ENCODE measurements at places on chromosomes 13 and 19.
A peak's percentile ranks its signal among the peaks of the same experiment; 100 is the strongest.

- DNase-seq: no peak
These were observed 9.0 kb upstream of the ACTN4 start for GRCh38 chr19:38638461-38638860.

- DNase-seq: no peak
These were observed 15.4 kb downstream of the CARS2 start for GRCh38 chr13:110690516-110690915.

GRCh38 chr13:24050796-24051715 is 109.5 kb upstream of the SPATA13 start:
- DNase-seq: no peak

- no peak for DNase-seq
These were observed 4.2 kb upstream of the LRRC25 start for GRCh38 chr19:18401580-18402112.

- DNase-seq: no peak
These were observed 193.3 kb upstream of the ZNF536 start for GRCh38 chr19:30178721-30179402.

DNA sequence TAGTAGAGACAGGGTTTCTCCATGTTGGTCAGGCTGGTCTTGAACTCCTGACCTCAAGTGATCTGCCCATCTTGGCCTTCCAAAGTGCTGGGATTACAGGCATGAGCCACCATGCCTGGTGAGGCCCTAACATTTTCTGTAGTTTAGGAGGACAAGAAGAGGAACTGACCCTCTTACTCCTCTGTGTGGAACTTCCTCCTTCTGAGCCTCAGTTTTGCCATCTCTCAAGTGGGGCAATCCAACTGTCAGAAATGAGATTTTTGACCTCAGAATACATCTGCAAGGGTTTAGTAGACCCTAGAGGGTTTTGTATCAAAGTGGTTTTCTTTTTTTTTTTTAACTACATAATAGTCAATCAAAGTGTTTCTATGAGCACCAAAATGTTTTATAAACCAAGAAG is 2.4 kb downstream of the DKKL1 start:
- DNase-seq: no peak

GRCh38 chr13:45623516-45624090 is 8.1 kb upstream of the ERICH6B start:
- no peak for DNase-seq

DNA sequence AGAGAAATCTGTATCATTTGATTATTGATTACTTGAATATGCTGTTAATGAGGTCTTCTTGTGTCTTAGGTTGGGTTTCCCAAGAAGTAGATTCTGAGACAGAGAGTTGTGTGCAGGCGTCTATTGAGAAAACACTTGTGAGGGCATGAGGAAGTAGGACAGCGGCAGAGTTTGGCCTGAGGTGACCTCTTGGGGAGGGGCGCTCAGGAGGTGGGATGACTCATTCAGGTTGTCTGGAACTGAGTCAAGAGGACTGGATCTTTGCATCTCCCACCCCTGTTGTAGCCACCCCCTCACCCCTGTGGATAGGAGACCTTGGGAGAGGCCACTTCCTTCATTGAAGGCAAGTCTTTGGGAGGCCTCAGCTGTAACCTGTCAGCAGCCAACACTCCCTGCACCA is 35.2 kb upstream of the WDFY2 start:
- no peak for DNase-seq

- no peak for DNase-seq
These were observed 702.3 kb downstream of the DIAPH3 start for GRCh38 chr13:59461411-59461810.

- no peak for DNase-seq
These were observed 571.6 kb downstream of the TBC1D4 start for GRCh38 chr13:74910415-74910814.

GRCh38 chr13:98203646-98204326 is 26.7 kb upstream of the RNF113B start:
- no peak for DNase-seq

- no peak for DNase-seq
These were observed 571.1 kb upstream of the ARGLU1 start for GRCh38 chr13:107139006-107139405.

DNA sequence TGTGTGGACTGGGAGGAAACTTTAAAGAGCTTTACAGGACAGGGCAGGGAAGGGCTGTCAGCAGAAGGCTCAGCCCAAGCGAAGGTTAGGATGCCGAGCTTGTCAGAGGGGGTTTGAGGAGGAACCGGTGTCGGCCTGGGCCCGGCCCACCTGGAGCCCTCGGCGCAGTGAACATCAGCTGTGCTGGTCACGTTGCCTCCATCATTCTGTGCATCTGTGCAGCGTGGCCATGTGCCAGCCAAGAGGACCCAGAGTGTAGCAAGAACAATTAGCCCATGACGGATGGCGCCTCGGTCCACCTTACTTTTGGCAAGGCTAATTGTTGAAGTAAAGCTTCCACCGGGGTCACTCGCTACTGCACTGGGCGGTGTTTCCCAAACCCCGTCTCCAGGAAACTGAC is 161.4 kb downstream of the PTPRS start:
- no peak for DNase-seq

DNA sequence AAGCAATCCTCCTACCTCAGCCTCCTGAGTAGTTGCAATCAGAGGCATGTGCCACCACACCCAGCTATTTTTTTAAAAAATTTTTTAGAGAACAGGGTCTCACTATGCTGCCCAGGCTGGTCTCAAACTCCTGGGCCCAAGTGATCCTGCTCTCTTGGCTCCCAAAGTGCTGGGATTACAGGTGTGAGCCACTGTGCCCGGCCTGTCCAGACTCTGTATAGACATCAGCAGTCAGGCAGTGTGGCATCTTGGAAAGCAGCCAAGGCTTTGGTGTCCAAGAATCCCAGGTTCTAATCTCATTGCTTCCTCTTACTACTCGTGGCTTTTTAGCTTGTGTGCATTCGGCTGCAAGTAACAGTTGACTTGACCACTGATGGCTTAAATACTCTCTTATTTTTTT is 43.4 kb downstream of the BICRA start:
- no peak for DNase-seq

DNA sequence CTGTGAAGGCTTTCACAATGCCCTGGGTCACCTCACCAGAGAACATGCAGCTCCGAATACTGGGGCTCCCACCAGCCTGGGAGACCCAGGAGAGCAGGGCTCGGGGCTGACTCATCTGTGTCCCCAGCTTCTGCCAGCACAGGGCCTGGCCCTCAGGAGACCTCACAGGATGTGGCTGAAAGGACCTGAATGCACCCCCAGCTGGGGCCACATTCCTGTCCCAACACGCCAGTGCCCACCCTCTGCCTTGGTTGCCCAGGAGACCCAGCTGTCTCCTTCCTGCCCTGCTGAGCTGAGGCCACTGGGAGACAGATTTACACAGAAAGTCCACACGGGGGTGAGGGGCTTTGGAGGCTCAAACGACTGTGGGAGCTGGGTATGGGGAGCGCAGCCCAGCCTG is 11.9 kb downstream of the BCAT2 start:
- no peak for DNase-seq

DNA sequence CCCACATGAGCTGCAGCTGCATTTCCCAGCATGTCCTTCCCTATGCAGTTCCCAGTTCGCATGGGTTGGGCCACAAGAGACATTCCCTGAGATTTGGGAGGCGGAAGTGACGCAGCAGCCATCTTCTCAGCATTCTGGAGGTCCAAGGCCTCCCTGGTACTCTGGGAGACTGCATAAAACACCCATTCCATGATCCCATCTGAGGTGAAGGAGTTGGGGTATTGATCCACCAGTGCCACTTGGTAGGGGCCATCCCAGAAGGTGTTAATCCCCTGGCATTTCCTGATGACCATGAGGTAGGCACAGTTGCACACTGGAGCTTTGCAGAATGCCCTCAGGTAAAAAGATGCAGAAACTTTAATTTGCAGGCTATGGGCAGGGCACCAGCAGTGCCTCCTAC is 25.4 kb downstream of the POP4 start:
- no peak for DNase-seq

GRCh38 chr19:46022061-46022430 is 807 bp downstream of the PGLYRP1 start:
- no peak for DNase-seq

DNA sequence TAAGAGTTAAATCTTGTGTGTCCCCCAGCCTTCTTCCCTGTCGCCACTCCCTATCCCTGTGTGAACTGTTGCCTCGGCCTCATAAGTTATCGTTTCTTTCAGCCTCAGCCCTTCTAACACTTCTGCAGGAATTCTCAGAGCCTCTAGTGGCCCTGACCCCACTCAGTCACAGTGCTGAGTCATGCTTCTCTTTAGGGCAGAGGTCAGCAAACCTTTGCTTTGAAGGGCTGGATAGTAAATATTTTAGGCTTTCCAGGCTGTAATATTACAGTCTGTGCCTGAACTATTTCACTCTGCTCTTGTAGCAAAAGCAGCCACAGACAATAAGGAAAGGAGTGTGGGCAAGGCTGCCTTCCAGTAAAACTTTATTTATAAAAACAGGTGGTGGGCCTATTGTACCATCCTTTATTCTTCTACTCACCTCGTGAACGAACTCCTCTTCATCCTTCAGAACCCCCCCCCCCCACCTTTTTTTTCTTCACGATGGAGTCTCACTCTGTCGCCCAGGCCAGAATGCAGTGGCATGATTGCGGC is 22.1 kb downstream of the MYO9B start:
- no peak for DNase-seq

DNA sequence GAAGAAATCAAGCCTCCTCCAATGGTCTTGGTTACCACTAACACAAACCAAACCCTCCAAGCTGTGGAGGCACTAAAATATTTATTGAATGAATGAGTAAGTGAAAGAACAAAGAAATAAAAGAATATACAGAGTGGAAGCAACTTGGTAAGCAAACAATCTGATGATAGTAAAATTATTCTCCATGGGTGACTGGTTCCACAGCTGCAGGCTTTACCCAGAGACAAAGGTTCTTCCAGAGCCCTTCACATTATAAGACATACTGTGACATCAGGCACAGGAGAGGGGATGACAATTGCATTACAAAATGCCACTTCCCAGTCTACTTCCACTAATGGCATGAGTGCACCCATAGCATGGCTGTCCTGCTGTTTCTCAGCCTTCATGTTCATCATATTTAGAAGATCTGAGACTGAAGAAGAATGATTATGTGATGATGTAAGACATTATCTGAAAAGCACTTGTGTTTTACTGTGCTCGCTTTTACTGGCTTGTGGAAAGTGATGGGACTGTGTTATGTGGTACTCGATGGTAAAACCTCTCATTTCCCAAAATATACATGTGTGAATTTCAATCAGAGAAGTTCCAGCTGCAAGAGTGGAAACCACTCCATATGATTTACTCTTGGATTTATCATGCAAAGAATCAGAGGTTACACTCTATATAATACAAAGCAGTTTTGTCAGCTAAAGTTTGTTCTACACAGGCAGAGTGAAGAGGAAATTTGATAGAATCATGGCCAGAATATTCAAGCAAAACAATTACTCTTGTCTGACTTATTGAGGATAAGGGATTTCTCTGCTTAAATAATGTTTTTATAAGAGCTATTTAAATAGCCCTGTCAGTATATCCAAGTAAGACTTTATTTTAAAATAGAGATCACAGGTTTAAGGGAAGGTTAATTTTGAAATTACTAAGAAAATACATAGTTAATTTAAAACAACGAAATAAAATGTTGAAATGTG is 220.2 kb upstream of the NBEA start:
- DNase-seq: no peak

GRCh38 chr19:58364146-58364545 is 1.6 kb upstream of the ZNF497 start:
- DNase-seq: no peak

GRCh38 chr13:110018009-110018408 is 231.6 kb upstream of the IRS2 start:
- no peak for DNase-seq

GRCh38 chr19:15265850-15266248 is 33.6 kb upstream of the EPHX3 start:
- no peak for DNase-seq

DNA sequence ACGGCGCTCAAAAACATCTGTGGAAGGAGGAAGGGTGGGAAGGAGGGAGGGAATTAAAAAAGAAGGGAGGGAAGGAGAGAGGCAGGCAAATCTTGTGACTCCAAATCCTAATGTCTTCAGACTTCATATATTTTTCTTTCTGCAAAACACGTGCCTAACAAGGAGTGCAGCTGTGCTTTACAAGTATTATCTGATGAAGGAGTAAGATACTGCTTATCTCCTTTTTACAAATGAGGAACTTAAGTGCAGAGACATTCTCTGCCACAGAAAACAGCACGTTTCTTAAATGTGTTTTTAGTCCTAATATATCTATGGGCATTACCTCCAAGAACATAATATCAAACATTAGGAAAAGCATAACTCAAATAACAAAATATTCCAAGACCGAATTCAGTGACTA is 6.5 kb downstream of the FLT3 start:
- no peak for DNase-seq

- no peak for DNase-seq
These were observed 151.8 kb upstream of the TMTC4 start for GRCh38 chr13:100826441-100826840.

DNA sequence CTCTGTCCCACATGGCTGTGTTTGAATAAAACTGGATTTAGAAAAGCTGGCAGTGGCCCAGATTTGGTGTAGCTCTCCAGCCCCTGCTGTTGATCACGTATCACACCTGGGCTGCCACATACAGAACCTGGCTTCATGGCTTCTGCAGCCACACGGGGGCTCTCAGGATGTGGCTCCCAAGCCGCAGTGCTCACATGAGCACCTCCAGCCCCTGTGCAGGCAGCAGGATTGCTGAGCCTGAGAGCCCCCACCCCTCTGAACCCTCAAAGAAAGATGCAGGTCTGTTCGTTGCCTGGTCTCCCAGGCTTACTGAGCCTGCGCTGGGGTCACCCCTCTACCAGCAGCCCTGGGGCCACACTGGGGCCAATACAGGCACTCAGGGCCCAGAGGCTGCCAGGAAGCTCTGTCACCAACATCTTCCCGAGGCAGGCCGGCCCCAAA is 2.7 kb downstream of the PLEKHF1 start:
- peak; percentile 35 for DNase-seq

DNA sequence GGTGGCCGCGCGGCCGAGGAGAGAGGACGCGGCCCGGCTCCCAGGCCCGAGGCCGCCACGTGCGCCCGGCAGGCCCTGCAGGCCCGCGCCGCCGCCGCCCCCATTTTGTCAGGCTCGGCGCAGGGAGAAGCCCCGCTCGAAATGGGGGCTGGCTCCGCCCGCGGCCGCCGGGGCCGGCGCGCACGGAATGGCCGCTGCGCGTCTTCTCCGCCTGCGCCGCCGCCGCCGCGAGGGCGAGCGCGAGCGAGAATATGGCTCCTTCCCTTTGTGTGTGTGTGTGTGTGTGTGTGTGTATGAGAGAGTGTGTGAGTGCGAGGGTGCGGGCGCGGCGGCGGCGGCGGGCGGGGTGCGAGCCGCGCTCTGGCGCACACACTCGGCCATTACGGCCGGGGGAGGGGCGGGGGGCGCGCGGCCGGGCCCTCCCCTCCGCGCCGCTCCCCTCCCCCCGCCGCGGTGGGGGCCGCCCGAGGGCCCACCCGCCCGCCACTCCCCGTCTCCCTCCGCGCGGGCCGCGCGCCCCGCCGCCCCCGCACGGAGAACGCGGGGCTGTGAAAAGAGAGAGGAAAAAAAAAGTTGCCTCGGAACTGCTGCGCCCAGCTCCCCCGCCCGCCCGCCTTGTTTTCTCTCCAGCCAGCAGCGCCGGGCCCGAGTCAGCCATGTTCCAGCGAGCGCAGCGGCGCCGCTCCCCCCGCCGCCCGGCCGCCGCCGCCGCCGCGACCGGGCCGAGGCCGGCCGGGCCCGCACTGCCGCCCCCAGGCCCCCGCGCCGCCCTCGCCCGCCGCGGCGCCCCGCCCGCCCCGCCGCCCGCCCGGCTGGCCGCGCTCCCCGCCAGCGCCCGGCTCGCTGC is 1.0 kb downstream of the HMGB1 start:
- peak; percentile 61 for DNase-seq

GRCh38 chr19:49057636-49058234 is at the start of gene CGB7:
CGB7 (minus strand) TSS chr19:49057749; CDS start chr19:49055375, 2,374 bp downstream.
- DNase-seq: no peak

GRCh38 chr13:33448889-33449288 is 163.3 kb upstream of the STARD13 start:
- DNase-seq: no peak

Measured in activated CD8-positive, alpha-beta memory T cell treated with anti-CD3 and anti-CD28 coated beads for 1 hour (primary cell).